ENCODE measurements at places on chromosomes 5 and 9.
A peak's percentile ranks its signal among the peaks of the same experiment; 100 is the strongest.

- no peak for DNase-seq
Measured at GRCh38 chr5:157278319-157279037, 12.6 kb downstream of the CYFIP2 start.

- no peak for DNase-seq
Measured at GRCh38 chr5:181088289-181088688, 42.7 kb downstream of the OR2V1 start.

GRCh38 chr9:117448066-117448465 lies 33.2 kb upstream of the ASTN2 start:
- DNase-seq: no peak

DNA sequence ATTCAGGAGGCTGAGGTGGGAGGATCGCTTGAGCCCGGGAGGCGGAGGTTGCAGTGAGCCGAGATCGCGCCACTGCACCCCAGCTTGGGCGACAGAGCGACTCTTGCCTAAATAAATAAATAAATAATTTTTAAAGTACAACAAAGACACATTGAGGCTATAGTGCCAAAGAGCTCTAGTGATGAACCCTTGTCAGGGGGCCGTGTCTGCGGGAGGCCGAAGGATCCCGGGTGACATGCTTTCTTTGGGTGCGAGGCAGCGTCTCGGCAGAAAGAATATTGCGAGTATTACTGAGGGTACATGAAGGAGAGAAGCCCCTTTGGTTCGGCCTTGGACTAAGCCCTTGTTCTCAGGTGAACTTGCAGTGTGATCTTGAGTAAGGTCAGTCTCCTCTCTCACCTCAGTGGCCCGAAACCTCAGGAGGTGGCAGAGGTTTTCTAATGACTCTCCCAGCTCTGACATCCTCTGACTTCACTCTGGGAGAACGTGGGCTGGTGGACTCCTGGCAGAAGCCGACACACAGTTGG lies 397 bp upstream of the RECK start:
- DNase-seq: no peak

DNA sequence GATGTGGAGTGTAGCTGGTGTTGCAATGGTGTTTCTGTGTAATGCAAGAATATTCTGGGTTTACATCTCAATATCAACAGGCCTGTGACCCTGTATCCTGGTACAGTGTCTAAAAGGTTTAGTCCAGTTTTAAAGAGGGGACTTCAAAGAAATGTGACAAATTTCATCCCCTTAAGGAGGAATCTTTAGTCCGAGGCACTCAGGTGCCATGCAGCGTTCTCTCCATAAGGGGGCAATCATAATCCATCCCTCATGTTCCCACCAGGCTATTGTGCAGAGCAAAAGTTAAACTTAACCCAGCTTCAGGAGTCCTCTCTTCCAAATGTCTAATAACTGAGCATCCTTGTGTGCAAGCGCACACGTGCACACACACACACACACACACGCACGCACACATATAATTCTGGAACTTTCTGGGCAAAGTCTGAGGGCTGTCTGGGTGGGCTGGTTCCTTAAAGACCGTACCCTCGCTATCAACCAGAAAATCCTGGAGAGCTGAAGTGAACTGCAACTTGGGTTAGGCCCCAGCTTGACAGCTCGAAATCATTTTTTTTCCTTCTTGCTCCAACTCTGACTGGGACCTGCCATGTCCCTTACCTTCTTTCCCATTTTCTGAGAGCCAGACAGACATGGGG lies 46.0 kb downstream of the CRB2 start:
- DNase-seq: peak; percentile 87

GRCh38 chr9:135073081-135073740 lies 14.3 kb upstream of the OLFM1 start:
- DNase-seq: no peak

GRCh38 chr5:19865336-19866089 lies 122.5 kb downstream of the CDH18 start:
- DNase-seq: no peak

- no peak for DNase-seq
Measured at GRCh38 chr9:81394881-81395675, 294.3 kb downstream of the TLE1 start.

GRCh38 chr9:76576344-76576743 lies 117.4 kb downstream of the GCNT1 start:
- peak; percentile 23 for DNase-seq

GRCh38 chr9:87147839-87148238 lies 200.5 kb upstream of the GAS1 start:
- DNase-seq: no peak

- no peak for DNase-seq
Measured at GRCh38 chr5:174937201-174938123, 213.1 kb downstream of the MSX2 start.

DNA sequence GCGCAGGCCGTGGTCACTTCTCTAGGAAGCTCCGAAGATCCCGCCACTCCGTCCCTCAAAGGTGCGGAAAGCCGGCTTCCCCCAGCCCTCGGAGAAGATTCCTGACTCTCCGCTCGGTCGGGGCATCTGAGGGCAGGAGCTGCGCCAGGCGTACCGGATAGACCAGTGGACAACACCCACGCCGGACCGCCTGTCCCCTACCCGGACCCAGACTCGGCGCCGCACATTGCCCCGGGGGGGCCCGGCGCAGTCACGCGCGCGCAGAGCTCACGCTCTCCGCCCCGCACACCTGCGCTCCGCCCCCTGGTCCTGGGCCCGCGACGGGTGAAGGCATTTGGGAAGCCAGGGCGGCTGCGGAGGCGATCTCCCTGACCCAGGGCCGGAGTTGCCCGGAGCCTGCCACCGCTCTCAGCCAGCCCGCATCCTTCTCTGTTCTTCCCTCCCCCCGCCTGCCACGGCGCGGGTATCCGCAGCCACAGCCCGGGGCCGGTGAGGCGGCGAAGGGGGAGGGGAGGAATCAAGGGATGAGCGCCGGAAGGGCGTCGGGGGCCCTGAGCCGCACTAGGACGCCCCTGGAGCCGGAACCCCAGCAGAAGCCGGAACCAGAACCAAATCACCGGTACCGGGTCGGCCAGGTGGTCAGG lies 448 bp downstream of the RELL2 start:
- DNase-seq: no peak

DNA sequence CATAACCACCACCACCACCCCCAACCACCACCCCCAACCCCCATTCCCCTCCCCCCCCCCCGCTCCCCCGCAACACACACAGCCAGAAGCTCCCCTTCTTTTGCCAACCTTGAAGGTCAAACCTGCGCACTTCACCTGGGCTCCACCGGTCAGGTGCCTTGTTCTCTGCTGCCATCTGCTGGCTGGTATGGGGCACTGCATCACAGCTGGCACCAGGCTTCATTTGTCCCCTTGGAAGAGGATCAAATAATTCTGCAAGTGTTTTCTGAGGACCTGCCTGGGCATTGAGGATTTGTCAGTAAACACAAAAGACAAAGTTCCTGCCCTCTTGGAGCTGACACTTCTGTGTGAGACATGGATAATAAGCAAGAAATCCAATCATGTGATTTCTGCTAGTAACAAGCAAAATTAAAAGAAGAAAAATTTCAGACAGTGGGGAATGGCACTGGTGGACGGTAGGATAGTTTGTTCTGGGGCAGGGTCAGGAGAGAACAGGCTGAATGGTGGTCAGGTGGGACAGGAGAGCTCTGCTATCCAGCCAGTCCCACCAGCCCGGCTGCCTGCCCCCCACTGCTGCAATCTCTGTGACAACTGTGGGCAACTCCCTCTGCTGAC lies 55.6 kb upstream of the LMX1B start:
- peak; percentile 71 for DNase-seq

GRCh38 chr9:79577969-79578723 lies 6.4 kb downstream of the TLE4 start:
- DNase-seq: no peak

DNA sequence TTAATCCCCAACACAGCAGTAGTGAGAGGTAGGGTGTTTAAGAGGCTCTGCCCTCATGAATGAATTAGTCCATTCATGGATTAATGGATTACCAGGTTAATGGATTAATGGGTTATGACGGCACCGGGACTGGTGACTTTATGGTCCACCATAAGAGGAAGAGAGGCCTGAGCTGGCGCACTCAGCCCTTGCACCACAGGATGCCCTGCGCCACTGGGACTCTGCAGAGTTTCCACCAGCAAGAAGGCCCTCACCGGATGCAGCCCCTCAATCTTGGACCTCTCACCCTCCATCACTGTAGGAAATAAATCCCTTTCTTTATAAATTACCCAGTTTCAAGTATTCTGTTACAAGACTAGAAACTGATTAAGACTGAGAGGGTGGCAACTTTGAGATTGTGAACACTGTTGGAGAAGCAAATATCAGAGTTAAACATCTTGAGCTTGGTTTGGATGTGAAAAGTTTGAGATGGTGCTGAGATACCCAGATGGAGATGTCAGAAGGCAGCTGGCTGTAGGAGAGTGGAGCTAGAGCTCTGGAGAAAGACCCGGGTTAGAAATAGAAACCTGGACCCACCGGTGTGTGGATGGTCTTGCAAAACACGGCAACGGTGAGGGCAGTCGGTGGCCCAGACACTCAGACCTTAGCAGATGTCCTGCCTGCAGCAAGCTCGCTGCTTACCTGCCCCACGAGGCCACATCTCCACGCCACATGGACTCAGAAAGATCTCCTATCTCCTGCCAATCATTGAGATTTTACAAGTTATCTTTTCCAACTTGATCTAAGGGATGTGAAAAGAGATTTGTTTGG lies 98.8 kb downstream of the HSD17B3 start:
- no peak for DNase-seq

- peak; percentile 54 for DNase-seq
Measured at GRCh38 chr9:131590907-131591844, 45.9 kb downstream of the PRRT1B start.

GRCh38 chr5:169905017-169905416 lies 75.3 kb downstream of the INSYN2B start:
- no peak for DNase-seq

- DNase-seq: no peak
Measured at GRCh38 chr5:107776922-107777740, 106.4 kb upstream of the EFNA5 start.

DNA sequence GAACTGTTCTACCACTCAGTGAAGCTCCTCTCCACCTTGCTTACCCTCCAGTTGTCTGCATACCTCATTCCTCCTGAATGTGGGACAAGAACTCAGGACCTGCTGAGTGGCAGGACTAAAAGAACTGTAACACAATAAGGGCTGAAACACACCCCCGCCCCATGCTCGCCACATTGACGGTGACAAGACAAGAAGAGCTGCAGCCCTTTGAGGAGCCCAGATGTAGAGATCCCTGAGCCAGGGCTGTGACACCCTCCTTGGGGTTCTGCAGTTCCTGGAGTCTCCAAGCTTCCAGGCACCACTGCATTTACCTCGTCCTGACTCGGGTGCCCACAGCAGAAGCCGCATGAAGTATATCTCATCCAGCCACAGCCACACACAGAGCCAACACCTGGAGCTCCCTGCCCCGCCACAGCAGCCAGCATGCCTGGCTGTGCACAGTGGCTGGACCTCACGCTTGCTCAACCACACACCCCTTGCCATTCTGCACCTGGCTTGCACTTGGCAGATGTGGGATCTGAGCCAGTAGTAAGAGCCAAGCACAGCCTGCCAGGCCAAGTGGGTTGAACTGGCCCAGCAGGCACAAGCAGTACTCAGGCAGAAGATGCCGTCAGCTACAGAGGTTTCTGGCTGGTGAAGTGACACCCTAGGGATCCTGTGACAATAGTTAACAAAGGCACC lies 166.1 kb downstream of the RNF180 start:
- DNase-seq: no peak

- no peak for DNase-seq
Measured at GRCh38 chr9:71824257-71824656, 55.9 kb upstream of the CEMIP2 start.

- no peak for DNase-seq
Measured at GRCh38 chr5:68478301-68479095, 262.9 kb downstream of the PIK3R1 start.

All from COLO829 (cell line).